H9 (cell line): ENCODE measurements at places on chromosomes 1 and 21.

GRCh38 chr1:21568809-21569385 is 59.7 kb downstream of the ALPL start:
- DNase-seq, result no peak

- peak; percentile 6 for DNase-seq
Observed at GRCh38 chr1:29754573-29755375, 518.5 kb downstream of the PTPRU start.

DNA sequence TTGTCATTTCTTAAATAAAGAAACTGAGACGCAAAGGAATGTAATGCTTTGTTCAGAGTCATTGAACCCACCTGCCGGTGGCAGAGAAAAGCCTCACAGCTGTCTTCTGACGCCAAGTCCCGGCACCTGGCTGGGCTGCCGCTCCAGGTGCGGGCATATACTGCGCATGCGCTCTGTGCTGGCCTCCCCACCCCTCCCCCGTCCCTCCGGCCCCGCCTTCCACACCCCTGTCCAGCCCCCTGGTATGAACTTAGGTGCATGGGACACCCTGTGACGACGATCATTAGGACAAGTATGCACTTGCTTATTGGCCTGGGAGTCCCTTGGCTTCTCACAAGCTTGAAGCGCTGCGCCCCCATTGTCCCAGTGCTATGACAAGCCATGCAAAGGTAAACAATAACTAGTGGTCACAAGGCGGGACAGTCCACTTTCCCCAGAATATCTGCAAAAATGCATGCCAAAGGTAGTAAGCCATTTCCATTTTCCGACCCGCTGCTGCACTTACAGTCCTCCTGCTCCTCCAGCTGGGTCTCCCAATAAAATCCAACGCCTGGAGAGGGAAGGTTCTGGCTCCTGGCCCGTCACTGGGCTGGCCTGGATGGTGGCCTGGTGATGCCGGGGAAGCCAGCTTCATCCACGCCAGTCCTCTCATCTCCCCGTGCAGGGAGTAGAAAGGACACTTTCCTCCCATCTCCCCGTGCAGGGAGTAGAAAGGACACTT is 100.4 kb downstream of the PSMG1 start:
- peak; percentile 74 for DNase-seq

- DNase-seq, result no peak
Observed at GRCh38 chr1:42449256-42449655, 6.6 kb downstream of the ZMYND12 start.

GRCh38 chr1:200034761-200035396 is 7.4 kb downstream of the NR5A2 start:
- peak; percentile 56 for DNase-seq

DNA sequence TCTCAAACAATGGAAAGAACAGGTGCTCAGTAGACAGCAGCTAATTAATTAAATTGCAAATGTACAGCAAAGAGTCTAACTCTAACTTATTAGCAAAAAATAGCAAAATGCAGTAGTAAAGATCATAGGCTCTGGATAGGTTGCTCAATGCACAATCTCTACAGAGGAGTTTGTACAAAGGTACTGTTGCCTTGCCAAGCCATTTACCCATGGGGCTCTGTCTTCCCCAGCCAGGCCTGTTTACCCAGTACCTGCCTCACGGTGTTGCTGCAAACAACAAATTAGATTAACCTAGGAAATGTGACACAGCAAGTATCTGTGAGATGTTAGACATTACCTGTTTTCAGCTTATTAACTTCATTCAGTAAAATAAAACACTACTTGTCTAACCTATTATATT is 222.0 kb downstream of the DENND1B start:
- DNase-seq, result no peak

DNA sequence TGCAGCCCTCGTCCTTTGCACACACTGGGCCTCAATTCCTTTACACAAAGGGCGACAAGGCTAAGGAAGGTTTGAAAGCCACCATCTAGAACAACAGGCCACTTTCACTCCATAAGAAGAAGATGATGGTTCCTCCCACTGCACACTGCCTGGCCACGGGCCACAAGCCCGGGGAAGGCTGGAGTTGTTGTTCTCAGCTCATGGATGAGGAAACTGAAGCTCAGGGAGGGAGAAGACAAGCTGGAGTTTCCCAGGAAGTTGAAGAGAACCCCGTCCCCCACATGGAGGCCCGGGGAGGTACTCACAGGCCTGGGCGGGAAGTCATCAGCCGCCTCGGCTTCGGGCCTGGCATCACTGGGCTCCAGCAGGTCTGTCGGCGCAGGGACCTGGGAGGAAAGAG is 24.6 kb upstream of the DDOST start:
- no peak for DNase-seq

DNA sequence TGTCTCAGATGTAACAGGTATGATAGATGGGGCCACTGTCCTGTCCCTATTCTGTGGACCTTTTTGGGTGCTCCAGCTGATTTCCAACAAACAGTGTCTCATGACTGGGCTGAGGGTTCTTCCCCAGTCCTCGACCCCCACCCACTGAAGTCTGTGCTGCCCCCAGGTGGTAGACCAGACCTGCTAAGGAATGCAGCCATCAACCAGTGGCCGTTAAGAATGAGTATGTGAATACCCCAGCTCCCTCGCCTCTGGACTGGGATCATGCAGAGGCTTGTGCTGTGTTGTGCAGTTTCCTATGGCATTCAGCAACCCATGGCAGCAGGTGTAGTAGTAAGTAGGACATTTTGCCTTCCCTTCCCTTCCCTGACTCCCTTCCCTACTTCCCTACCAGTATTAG is 183.1 kb upstream of the KAZN start:
- DNase-seq, result peak; percentile 77

GRCh38 chr1:1000357-1001056 is 610 bp upstream of the HES4 start:
- peak; percentile 78 for DNase-seq

- DNase-seq, result no peak
Observed at GRCh38 chr1:9466780-9467758, 72.2 kb upstream of the SLC25A33 start.

- DNase-seq, result no peak
Observed at GRCh38 chr1:14019461-14019860, 319.5 kb downstream of the PRDM2 start.

- no peak for DNase-seq
Observed at GRCh38 chr1:112614460-112615065, 4.4 kb downstream of the ST7L start.

- DNase-seq, result no peak
Observed at GRCh38 chr1:216119600-216119999, 303.6 kb downstream of the USH2A start.

DNA sequence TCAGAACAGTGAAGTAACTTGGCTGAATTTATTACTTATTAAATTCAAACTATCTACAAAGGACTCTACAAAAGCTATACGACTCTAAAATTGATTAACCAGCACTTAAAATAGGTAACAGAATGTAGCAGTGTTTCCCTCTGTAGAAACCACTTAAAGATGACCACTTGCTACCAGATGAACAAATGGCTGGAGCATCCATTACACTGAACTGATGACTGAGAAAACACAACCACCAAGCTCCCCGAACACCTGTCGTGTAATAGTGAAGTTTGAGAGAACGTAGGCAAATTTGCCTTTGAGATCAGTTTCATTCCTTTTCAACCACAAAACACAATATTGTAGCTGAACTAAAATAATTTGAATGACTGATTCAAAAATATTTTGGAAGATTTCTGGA is 226.7 kb downstream of the KCNT2 start:
- no peak for DNase-seq

GRCh38 chr1:178005450-178005849 is 35.6 kb upstream of the SEC16B start:
- no peak for DNase-seq

GRCh38 chr1:51952638-51953037 is 37.9 kb downstream of the RAB3B start:
- no peak for DNase-seq

GRCh38 chr1:54221113-54221834 is 21.3 kb downstream of the MRPL37 start:
- no peak for DNase-seq

- no peak for DNase-seq
Observed at GRCh38 chr1:13619909-13620308, 36.3 kb downstream of the PDPN start.

DNA sequence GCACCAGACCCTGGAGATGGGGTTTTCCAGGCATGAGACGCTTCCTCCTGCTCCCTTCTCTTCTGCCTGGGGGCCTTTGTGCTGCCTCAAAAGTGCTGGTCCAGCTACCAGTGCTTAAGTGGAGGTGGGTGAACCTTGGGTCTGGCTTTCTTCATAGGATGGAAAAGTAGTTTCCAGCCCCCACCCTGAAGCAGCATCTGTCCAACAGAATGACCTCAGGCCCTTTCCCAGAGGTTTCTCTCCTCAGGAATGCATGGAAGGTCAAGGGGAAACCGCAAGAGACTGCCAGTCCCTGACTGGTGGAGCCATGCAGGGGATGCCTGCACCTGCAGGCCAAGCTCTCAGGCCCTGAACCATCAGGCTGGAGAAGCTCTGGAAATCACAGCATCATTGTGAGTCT is 63.8 kb downstream of the HMGB4 start:
- DNase-seq, result no peak

DNA sequence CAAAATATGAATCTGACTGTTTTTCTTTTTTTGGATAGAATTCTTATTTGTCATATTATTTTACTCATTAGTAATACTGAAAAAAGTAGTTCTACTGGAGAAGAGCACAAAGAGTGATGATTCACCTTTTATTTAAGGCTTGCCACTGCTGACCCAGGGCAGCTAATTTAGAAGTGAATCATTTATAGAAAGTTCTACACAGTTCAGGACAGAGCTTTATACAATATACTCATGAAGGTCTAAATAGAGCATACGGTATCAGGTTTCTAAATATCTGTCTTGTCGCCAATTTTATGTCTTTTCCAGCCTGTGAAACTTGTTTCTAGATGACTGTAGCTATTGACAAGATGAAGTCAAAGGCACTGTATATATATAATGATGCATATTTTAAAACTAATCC is 25.0 kb downstream of the GIPC2 start:
- DNase-seq, result no peak

DNA sequence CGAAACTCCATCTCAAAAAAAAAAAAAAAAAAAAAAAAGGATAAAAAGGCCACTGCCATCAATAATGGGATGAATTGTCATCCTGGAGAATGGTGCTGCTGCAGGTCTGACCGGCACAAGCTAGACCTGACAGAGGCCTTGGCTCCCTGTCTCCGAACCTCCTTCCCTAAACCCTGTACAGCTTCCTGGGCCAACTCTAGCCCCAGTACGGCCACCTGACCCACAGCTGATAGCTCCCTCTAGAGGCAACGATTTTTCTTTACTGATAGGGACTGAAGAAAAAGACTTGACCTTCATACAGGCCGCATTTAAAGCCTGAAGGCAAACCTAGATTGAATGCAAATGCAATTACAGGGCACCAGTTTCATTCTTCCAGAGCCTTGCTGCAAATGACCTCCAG is 30.7 kb downstream of the NOL9 start:
- peak; percentile 70 for DNase-seq

DNA sequence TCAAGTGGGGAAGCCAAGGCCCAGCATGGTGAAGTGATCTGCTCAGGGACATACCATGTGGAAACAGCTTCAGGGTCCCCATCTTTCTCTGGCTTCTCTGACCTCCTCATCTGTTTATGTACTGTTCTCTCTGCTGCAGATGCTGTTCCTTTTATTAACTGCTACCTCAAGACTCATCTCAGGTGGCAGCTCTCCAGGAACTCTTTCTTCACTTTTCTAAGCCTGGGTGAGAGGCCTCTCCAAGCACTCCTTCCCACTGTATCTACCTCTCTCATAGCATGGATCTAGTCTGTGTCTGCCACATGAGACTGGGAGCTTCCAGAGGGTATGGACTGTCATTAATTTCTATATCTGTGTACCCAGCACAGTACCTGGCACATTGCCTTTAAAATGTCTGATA is 73.4 kb upstream of the PPM1J start:
- DNase-seq, result no peak

DNA sequence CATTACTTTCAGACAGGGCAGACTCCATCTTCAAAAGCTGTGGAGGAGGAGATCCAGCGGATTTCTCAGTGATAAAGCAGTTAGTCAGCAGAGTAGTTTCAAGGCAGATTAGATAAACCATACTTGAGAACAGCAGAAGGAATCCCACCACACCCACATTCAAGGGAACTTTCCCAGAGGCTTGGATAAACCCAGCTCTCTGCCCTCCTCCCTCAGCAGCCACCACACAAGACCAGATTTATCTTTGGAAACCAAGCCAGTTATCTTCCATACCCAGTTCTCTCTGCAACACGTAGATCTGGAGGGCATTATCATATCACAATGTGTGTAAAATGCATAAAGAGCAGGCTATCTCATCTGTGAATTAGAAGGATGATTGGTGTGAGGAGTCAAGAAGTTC is 40.2 kb downstream of the GFI1 start:
- DNase-seq, result no peak

DNA sequence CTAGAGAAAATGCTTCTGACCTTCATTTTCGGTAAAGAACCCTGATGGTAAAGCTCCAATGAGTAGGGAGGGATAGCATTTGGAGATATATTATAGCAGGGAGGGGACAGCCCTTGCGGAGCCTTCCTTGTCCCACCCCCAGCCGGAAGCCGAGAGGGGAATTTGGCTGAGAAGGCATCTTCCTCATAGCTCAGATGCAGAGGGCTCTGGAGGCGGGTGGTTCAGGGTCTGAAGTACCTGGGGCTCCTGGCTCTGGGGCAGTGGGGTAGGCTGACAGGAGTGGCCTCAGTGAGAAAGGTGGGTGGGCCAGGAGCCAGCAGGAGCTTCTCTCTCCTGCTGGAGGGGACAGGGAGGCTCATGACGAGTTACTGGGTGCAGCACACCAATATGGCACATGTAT is 88.0 kb upstream of the IFFO2 start:
- peak; percentile 26 for DNase-seq

GRCh38 chr21:42308914-42309752 is 6.1 kb downstream of the TFF3 start:
- no peak for DNase-seq

DNA sequence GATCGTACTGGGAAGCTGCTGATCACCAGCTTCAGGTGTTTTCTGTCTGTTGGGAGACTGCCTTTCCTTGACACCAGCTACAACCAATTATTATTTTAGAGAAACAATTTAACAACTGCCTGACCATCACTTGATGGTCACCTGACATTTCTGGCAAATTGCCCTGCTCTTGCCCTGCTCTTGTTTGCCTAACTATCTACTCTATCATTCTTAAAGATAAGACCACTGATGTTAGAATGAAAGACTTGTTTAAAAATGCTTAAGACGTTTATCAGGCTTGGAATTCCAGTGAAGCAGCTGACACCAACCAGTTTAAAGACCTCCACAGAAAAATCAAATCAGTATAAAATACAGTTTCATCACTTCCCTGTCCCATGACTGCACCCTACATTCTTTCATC is 423.3 kb upstream of the CAMK1G start:
- no peak for DNase-seq

DNA sequence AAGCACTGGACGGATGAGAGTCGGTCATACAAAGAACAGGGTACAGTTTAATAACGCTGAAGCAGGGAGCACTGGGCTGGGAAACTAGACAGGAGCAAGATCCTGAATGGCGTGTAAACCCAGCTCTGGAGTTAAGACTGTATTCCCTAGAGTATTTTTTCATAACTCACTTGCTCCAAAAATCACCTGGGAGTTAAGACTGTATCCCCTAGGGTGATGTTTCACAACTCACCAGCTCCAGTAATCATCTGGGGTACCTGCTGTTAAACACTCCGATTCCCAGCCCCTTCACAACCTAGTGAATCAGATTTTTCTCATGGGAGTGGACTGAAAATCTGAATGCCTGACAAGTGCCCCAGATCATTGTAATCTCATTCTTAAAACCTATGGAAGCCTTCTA is 123.2 kb downstream of the MAB21L3 start:
- DNase-seq, result no peak
